IMR-90 (cell line): ENCODE measurements at places on chromosomes 4 and X. TPM values are rescaled to one million over a fixed set of nuclear protein-coding genes. Genes with fewer than 3 reads are reported as not detected.
A peak's percentile ranks its signal among the peaks of the same experiment; 100 is the strongest.

DNA sequence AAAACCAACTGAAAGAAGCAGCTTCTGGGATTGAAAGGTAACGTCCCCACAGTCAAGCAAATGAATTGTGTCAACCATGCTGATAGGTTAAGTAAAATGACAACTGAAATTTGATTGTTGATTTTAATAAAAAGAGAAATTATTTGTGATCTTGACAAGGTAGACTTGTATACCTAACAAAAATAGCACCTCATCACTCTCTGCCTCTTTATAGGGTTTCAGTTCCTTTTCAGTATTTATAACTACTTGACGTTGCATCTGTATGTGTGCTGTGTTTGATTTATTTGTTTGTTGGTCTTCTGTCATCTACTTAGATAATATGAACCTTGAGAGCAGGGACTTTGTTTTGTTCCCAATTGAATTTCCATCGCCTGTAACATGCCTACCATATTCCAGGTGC, 7.9 kb upstream of the PPP3CA start:
- peaks cover 7% of the 10 kb centered on the region for H3K4me1 ChIP-seq
- no peaks in the 10 kb centered on the region for H3K27me3 ChIP-seq
- DNase-seq = no peak
- no peaks in the 10 kb centered on the region for H3K36me3 ChIP-seq

DNA sequence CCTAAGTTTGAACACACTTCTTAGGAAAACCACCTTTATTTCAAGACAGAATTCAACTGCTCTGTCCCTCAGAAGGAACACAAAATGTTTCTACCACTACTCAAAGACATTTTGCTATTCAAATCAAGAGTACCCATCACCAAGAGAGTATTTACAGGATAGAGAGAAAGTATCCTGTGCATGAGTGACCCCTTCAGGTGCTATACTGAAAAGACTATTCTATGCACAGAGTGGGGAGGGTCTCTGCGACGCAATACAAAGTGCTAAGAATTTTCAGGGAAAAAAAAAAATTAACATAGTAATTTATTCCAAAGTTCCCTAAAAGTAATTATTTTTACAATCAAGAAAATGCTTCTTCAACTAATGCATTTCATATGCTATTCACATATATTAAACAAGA, 346.4 kb upstream of the FAM241A start:
- no peak overlapping the region for H3K27ac ChIP-seq
- no peaks in the 10 kb centered on the region for H3K27me3 ChIP-seq
- DNase-seq = no peak

- H3K4me1 ChIP-seq = peaks cover 11% of the 10 kb centered on the region
- no peaks in the 10 kb centered on the region for H3K36me3 ChIP-seq
- DNase-seq = no peak
- no peaks in the 10 kb centered on the region for H3K27me3 ChIP-seq
- H3K4me3 ChIP-seq = no peak overlapping the region
Observed at GRCh38 chr4:168795346-168795745, 214.7 kb downstream of the CBR4 start.

GRCh38 chr4:65918872-65919271, 248.6 kb upstream of the EPHA5 start:
- no peak for DNase-seq
- H3K4me1 ChIP-seq = no peaks in the 10 kb centered on the region
- no peak overlapping the region for H3K4me3 ChIP-seq
- H3K27ac ChIP-seq = no peak overlapping the region
- H3K36me3 ChIP-seq = no peaks in the 10 kb centered on the region

The UCHL1 gene
- 972 and 1,122 TPM in 2 replicates for total RNA-seq

DNA sequence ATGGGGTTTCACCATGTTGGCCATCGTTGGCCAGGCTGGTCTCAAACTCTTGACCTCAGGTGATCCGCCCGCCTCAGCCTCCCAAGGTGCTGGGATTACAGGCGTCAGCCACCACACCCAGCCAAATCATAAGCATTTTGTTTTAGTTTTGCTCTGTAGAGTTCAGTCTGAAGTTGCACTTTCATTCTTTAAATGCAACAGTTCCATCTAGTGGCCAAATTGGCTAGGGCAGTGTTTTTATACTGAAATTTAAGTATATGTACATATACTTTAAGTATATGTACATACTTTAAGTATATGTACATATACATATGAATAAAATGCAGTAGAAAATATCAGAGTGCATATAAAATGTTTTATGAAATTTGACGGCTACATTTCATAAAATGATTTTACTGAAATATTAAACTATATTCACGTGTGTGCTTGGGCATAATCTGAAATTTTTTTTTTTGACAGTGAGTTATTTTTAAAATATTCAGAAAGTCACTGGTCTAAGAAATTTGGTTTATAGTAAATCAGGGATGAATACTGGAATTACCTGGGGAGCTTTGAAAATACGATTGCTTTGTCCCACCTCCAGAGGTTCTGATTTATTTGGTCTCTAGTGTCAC, 145.5 kb downstream of the NWD2 start:
- no peak overlapping the region for H3K27ac ChIP-seq
- no peak overlapping the region for H3K4me3 ChIP-seq
- H3K4me1 ChIP-seq = no peaks in the 10 kb centered on the region
- H3K36me3 ChIP-seq = no peaks in the 10 kb centered on the region
- H3K27me3 ChIP-seq = no peaks in the 10 kb centered on the region
- DNase-seq = peak; percentile 41
